Cortex of kidney (tissue), 1 donor: ENCODE measurements at places on chromosomes 5 and 9.

DNA sequence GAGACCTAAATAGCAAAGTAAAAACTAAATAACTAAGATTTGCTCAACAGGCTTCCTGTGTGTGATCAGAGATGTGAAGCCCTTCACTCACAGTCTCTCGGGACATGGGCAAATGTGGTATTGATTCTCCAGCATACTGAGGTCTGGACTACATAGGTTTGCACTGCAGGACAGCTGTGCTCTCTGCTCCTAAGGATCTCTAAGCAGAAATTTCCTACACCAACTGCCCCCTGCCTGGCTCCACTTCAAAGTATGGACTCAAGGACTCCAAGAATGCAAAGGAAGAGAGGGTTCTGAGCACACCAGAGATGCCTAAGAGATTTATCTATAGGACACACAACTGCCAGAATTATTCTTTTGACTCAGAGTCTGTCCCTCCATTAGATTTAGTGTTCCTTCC lies 487.2 kb downstream of the SEMA5A start:
- no peak for DNase-seq

DNA sequence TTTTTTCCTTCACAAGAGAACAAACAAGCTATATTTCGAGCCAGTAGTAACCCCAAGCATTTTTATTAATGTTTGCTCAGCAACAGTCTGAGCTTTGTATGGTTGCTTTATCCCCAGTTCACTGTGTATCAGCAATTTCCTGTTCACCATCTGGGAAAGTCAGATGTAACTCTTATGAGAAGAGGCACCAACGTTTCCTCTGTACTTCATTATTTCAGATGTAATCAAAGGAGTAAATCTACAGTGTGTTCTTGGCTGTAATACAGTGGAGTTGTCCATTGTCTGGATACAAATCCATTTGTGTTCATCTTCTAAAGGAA lies 340.2 kb downstream of the ARRDC3 start:
- DNase-seq, result no peak

- DNase-seq, result no peak
These were observed 1127.5 kb downstream of the TAF11L14 start for GRCh38 chr5:18761801-18762200.

GRCh38 chr9:34983209-34983608 lies 6.3 kb upstream of the DNAJB5 start:
- no peak for DNase-seq

- DNase-seq, result no peak
These were observed 21.0 kb upstream of the C5orf63 start for GRCh38 chr5:127094161-127094814.

- DNase-seq, result no peak
These were observed 1.6 kb upstream of the TMED9 start for GRCh38 chr5:177590406-177590805.

DNA sequence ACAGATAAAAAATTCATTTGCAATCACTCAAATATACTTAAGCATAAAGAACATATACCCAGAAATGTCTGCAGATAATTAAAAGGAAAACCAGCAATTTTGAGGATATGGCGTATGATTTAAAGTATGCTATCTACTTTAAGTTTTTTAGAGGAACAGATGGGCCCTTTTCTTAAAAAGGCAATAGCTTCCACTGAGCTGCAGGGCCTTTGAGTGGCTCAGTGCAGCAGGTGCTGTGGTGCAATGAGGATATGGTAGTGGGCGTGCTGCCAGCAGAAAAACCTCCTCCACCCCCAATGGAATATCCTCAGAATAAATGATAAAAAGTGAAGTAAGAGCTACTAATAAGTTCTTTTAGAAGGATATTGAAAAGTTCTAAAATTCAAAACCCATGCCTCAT lies 814.5 kb downstream of the MTRR start:
- no peak for DNase-seq

DNA sequence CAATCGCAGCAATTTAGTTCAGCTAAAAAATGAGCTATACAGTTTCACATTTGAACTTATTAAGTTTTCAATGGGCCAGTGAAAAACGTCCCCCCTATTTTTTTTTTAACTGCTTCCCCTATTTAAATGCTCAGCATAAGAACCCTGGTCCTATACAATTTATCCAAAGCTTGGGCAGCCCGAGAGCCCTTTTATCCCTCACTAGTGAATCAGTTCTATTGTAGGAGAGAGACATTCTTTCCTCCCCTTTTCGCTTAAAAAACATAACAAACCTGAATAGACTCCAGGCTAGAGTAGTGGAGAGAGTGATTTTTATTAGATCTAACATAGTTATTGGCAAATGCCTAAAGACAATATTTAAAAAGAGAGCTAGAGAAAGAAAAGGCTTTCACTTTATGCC lies 1.4 kb downstream of the LIX1 start:
- DNase-seq, result no peak
